ENCODE measurements at places on chromosomes 7 and 10. TPM values are rescaled to one million over a fixed set of nuclear protein-coding genes. Genes with fewer than 3 reads are reported as not detected.

DNA sequence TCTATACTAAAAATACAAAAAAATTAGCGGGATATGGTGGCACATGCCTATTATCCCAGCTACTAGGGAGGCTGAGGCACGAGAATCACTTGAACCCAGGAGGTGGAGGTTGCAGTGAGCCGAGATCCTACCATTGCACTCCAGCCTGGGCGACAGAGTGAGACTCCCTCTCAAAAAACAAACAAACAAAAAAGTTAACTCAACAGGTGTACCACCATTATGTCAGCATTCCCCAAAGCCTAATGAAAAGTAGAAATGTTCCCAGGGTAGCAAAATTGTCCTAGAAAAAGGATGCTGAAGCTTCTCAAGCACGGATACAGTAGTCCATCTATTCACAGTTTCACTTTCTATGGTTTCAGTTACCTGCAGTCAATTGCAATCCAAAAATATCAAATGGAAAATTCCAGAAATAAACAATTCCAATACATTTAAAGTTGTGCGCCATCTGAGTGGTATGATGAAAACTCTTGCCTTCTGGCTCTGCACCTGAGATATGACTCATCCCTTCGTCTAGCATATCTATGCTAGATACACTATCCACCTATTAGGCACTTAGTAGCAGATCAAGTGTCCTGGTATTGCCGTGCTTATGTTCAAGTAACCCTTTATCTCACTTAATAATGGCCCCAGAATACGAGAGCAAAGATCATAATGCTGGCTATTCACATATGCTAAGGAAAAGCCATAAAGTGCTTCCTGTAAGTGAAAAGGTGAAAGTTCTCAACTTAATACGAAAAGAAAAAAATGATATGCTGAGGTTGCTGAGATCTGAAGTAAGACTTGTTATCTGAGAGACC lies 37.2 kb upstream of the SLC35G1 start:
- no peak for DNase-seq

DNA sequence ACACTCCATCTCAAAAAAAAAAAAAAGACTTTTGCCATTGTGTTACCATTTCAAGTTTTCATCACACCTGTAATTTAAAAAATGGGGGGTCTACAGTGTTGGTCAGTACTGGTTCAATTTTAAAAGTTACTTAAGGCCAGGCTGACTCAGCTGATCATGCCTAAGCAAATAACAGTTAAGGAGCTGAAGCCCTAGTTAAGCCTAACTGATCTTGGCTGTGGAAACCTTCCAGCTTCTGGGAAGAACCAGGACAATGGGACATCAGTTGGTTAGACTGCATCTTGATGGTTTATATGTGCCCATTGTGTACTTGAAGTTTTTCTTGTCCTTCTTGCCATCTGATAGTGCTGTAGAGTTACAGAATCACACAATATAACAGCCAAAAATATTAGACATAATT lies 26.7 kb downstream of the VCL start:
- no peak for DNase-seq

- no peak for DNase-seq
Observed at GRCh38 chr10:66929375-66929774, 3.5 kb downstream of the LRRTM3 start.

The PNLIPRP1 gene
- total RNA-seq = not detected

DNA sequence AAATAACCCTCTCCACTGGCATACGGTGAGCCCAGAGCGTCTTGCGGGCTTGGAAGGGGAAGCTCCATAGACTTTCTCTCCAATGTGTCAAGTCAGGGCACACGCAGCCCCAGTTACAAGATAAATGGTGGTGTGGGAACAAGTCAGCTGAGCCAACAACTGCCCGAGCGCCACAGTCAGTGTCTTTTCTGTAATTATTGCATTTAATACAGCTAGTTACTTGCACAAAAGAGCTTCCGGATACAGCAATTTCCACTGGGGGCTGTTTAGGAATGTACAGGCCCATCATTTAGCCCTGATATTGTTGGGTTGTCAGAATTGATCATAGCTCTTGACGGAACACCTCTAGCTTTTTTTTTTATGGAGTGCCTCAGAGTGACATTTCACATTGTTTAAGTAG lies 193.5 kb upstream of the SP8 start:
- no peak for DNase-seq

The GNAT3 gene
- not detected for total RNA-seq

The LIPK gene
- total RNA-seq = not detected

DNA sequence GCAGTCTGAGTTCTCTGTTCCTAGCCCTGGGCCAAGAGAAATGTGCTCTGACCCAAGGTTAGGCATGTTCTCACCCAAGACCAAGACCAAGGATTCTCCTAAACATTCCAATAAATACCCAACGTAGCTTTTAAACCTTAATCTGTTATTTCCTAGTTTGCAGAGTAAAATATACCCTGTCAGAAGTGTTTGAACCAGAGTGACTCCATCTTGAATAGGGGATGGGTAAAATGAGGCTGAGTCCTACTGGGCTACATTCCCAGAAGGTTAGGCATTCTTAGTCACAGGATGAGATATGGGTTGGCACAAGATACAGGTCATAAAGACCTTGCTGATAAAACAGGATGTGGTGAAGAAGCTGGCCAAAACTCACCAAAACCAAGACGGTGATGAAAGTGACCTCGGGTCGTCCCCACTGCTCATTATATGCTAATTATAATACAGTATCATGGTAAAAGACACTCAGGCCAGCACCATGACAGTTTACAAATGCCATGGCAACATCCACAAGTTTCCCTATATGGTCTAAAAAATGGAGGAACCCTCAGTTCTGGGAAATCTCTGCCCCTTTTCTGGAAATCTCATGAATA lies 27.7 kb downstream of the PLXNA4 start:
- no peak for DNase-seq

The TRIP6 gene
- 13.6 TPM for total RNA-seq

The DKK1 gene
- not detected for total RNA-seq

Data from left ventricle myocardium superior (tissue), 1 donor.